ENCODE measurements at places on chromosomes 3 and 15.

- no peak for DNase-seq
Measured at GRCh38 chr15:67042551-67043142, 22.8 kb upstream of the SMAD3 start.

DNA sequence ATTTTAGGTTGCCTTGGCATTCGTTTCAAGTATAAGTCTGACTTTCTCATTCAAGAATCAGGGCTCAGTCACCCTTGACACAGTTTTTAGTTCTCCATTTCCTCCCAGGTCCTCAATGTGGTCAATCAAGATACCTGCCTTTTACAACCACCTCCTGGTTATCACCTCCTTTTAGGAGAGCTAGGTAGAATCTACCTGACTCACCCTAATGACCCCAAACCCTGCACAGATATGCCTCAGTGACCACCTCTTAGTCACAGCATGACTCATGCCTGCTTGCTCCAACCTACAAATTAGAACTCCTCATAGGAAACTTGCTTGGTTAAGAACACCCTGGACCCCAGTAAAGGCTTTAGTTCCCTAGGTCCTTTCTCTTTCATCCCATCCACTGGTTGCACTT is 22.5 kb downstream of the DMXL2 start:
- DNase-seq, result no peak

GRCh38 chr3:197878427-197878826 is 71.6 kb upstream of the RPL35A start:
- DNase-seq, result peak; percentile 9

DNA sequence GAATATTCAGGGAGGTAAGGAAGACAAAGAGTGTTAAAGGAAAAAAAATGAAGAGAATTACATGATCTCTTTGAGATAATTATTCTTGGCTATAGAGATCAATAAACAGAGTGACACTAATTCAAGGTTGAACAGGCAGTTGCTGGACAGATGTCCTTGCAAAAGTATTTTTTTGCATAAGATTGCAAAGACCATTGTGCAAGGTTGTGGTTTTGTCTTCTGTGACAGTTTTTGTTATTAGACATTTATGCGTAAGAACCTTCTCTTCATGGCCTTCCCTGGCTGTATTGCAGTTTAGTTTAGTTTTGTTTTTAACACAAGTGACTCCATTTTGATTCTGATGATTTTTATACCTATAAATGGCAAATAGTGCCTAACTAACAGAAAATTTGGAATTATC is 682.8 kb upstream of the ARPP21 start:
- DNase-seq, result no peak

GRCh38 chr15:59998305-59998949 is 5.7 kb upstream of the FOXB1 start:
- no peak for DNase-seq

- DNase-seq, result no peak
Measured at GRCh38 chr3:69541711-69542088, 155.8 kb upstream of the FRMD4B start.

DNA sequence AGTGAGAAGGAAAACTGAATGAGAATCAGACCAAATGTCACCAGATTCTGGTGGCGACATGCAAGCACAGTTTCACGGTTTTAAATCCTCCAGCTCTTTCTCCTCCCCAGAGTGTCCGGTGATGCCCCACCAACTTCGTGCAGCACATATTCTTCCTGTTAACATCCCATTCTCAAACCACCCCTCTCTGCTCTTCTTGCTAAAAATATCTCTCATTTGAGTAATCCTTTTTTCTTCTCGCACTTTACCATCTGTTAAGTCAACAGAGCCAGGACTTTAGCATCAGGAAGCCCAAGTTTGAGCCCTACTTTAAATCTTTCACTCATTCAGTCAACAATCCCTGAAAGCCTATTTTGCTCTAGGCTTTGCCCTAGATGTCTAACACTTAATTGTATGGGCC is 68.2 kb upstream of the VGLL4 start:
- DNase-seq, result no peak

GRCh38 chr3:123655400-123655799 is 70.5 kb upstream of the HACD2 start:
- no peak for DNase-seq

- DNase-seq, result no peak
Measured at GRCh38 chr3:48469046-48469915, 22.7 kb downstream of the ATRIP start.

- no peak for DNase-seq
Measured at GRCh38 chr3:49158792-49159191, 7.3 kb downstream of the CCDC71 start.

DNA sequence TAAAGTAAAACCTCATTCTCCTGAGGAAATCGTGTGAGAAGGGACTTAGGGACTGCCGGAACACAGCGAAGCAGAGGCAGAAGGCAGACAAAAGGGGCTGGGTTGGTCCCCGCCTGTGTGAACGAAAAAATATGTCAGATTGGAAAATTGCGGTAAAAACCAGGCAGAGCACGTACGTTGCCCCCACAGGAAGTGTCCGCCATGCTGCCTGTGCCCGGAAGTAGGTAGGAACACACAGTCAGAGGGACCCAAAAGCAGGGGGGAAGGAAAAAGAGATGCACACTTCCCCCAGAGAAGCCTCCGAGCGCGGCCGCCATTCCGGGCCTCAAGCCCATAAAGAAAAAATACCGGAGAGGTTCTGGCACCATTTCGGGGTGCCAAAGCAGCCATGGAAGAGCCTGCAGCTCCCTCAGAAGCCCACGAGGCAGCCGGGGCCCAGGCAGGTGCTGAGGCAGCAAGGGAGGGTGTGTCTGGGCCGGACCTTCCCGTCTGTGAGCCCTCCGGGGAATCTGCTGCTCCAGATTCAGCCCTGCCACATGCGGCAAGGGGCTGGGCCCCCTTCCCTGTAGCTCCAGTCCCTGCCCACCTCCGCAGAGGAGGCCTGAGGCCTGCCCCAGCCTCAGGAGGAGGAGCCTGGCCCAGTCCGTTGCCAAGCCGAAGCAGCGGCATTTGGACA is at the start of gene MKRN3:
Gene MKRN3, plus strand, starts transcription at position 280 of the 676 bp plus-strand sequence. Its CDS starts 109 bp downstream, at position 389.
- DNase-seq, result peak; percentile 14
